Upper lobe of left lung (tissue), 6 donors: ENCODE measurements at places on chromosomes 6 and 20. TPM values are rescaled to one million over a fixed set of nuclear protein-coding genes. Genes with fewer than 3 reads are reported as not detected.

GRCh38 chr6:158804207-158804606, 15.0 kb downstream of the EZR start:
- no peaks in the 10 kb centered on the region for H3K27me3 ChIP-seq
- no peak overlapping the region for H3K4me3 ChIP-seq
- H3K36me3 ChIP-seq = peaks cover 3% of the 10 kb centered on the region
- H3K4me1 ChIP-seq = peaks cover 81% of the 10 kb centered on the region

DNA sequence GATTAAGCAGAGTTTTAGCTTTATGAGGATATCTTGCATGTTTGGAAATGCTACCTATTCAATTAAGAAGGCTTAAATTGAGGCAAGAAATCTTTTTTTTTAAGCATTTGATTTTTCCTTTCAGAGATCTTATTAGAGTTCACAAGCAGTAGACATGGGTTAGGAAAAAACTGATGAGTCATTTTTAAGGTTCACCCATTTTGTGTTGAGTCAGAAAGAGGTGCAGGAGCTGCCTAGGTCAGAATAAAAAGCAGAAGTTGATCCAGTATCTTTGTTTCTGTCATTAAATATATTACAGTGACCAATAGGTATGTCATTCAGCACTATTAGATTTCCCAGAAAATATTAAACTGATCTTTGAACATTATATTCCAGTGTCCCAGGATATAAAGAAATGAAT, 306.8 kb downstream of the LMBRD1 start:
- no peak for DNase-seq
- H3K4me3 ChIP-seq = no peak overlapping the region
- no peaks in the 10 kb centered on the region for H3K36me3 ChIP-seq
- no peaks in the 10 kb centered on the region for H3K4me1 ChIP-seq

DNA sequence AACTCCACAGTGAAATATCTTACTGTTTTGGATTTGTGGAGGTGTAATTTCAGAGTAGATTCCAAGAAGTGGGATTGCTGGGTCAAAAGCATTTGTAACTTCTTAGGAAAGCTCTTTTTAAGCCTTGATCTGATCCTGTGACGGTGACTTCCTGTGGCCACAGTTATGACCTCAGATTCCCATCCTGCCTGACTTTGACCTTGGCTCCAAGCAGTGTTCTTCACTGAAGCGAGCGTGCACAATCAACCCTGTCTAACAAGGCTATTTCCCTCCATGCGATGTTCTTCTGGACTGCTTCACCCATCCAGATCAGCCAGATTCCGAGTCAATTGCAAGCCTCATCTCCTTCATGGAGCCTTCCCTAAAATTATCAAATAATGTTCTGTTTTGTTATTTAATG, 102.5 kb upstream of the RNF24 start:
- H3K4me1 ChIP-seq = no peaks in the 10 kb centered on the region
- H3K36me3 ChIP-seq = no peaks in the 10 kb centered on the region
- DNase-seq = no peak
- no peak overlapping the region for H3K4me3 ChIP-seq
- H3K27ac ChIP-seq = no peak overlapping the region

GRCh38 chr20:50258790-50259483, 68.3 kb downstream of the CEBPB start:
- H3K4me3 ChIP-seq = no peak overlapping the region
- H3K27ac ChIP-seq = peak overlapping the region; percentile 77
- no peaks in the 10 kb centered on the region for H3K36me3 ChIP-seq
- DNase-seq = no peak
- H3K27me3 ChIP-seq = no peaks in the 10 kb centered on the region
- H3K4me1 ChIP-seq = peaks cover 11% of the 10 kb centered on the region

DNA sequence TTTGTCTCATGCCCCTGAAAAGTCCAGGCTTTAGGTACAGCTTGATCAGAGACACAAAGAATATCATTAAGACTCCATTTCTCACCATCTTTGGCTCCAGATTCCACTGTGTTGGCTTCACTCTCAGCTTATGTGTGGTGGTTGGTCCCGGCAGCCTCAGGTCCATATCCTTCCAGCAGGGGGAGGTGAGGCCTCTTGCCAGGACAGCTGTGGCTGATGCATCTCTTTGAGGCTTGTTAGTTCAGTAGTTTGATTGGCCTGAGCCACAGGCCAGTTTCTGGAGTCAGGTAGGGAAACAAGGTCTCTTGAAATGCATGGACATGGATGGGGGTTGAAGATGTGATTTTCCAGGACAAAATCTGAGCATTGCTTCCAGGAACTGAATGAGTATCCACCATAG, 62.4 kb downstream of the JAG1 start:
- H3K36me3 ChIP-seq = no peaks in the 10 kb centered on the region
- H3K27me3 ChIP-seq = no peaks in the 10 kb centered on the region
- no peak overlapping the region for H3K27ac ChIP-seq
- no peak overlapping the region for H3K4me3 ChIP-seq

- H3K27me3 ChIP-seq = no peaks in the 10 kb centered on the region
- no peaks in the 10 kb centered on the region for H3K4me1 ChIP-seq
- H3K27ac ChIP-seq = no peak overlapping the region
- no peak for DNase-seq
- no peak overlapping the region for H3K4me3 ChIP-seq
- H3K36me3 ChIP-seq = no peaks in the 10 kb centered on the region
Measured at GRCh38 chr6:6244624-6245023, 75.8 kb downstream of the F13A1 start.

- no peak for DNase-seq
- no peak overlapping the region for H3K4me3 ChIP-seq
- H3K4me1 ChIP-seq = no peaks in the 10 kb centered on the region
- H3K27me3 ChIP-seq = no peaks in the 10 kb centered on the region
- H3K27ac ChIP-seq = no peak overlapping the region
- H3K36me3 ChIP-seq = no peaks in the 10 kb centered on the region
Measured at GRCh38 chr20:59776059-59776603, 157.3 kb downstream of the SYCP2 start.

GRCh38 chr6:158060455-158061360, 79.0 kb downstream of the SYNJ2 start:
- H3K4me1 ChIP-seq = peaks cover 22% of the 10 kb centered on the region
- peaks cover 4% of the 10 kb centered on the region for H3K36me3 ChIP-seq
- H3K27me3 ChIP-seq = no peaks in the 10 kb centered on the region
- peak overlapping the region; percentile 77 for H3K27ac ChIP-seq

- no peak overlapping the region for H3K4me3 ChIP-seq
- H3K4me1 ChIP-seq = peaks cover 16% of the 10 kb centered on the region
- H3K36me3 ChIP-seq = no peaks in the 10 kb centered on the region
Measured at GRCh38 chr20:18284805-18285533, 3.4 kb upstream of the ZNF133 start.

GRCh38 chr6:9784786-9785185, 630.1 kb downstream of the TFAP2A start:
- no peaks in the 10 kb centered on the region for H3K27me3 ChIP-seq
- H3K4me1 ChIP-seq = no peaks in the 10 kb centered on the region
- H3K4me3 ChIP-seq = no peak overlapping the region
- DNase-seq = no peak

Gene TCF15
- 0.39 TPM for total RNA-seq

Gene PPP2R5D
- 36.1 TPM for total RNA-seq

Gene LY6G6D
- not detected for total RNA-seq

Gene RIN2
- total RNA-seq = 106 TPM

Gene GABRR2
- 3.1 TPM for total RNA-seq

Gene ILRUN
- 95.1 TPM for total RNA-seq
